Smooth muscle cell of the brain vasculature (primary cell): ENCODE measurements at places on chromosomes 5 and 9.

DNA sequence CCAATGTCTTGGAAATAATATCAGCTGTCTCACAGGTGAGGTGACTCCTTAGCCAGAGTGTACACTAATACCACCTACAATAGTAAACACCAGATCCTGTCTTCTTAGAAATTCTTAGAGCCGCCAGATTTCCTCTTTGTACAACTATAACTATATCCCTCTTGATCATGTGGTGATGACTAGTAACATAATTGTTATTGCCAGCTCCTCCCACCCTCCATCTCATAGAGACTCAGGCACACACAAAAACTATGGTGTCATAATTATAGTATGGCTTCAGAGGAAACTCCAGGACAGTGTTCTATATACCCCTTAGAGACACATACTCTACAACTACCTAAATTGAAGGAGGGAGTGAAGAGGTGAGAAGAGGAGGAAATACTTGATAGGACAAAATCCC lies 33.1 kb downstream of the PGGT1B start:
- DNase-seq = no peak

DNA sequence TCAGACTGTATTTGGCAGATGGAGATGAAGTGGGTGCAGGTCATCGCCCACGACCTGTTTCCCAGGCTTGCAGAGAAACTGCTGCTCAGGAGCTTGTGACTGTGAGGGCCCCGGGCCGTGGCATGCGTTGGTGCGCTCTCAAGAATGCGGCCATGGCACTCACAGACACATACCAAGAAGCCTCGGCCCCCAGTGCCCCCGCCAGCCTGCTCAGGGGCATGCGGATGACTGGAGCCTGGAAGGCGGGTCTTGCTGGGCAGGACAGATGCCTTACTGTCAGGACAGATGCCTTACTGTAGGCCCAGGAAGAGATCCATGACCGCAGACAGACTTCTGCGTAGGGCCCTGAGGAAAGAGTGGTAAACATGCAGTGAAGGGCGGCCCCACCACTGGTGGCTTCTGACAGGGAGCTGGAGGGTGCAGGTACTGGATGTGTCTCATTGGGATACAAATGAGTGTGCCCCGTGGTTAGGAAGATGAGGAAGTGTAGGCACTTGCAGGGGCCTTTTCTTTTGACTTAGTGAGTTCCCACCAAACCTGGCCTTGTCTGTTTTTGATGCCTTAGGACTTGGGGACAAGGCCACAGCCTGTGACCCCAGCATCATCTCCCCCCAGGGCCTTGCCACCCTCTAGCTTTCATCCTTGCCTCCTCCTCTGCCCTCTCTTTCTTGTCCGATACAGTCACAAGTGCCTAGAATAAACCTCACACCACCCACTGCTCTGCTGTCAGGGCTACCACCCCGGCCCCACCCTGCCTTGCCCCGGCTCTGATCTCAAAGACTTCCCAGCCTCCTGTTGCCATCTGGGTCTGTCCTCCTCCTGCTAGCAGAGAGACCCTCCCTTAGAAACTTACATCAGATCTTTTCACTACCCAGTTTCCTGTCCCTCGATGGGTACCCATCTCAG lies 68.8 kb upstream of the ABL1 start:
- DNase-seq = no peak

GRCh38 chr5:126265917-126266316 lies 157.3 kb upstream of the GRAMD2B start:
- DNase-seq = no peak

DNA sequence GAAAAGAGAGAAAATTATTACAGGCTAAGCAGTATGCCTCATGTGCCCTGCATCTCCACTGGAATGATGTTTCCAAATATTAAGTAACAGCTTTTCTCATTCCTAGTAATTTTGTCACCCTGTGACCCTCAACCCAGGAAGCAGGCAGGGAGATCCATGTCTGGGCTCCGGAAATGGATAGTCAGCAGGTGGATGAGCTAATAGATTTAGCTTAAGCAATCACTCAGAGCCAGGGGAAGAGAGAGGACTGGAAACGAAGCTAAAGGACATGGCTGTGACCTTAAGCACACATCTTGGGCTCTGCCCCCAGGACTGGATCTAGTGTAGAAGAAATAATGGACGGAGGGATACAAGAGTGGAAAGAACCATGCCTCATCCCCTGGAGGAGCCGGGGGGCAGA lies 89.5 kb downstream of the ARSB start:
- DNase-seq = no peak

GRCh38 chr5:115414406-115415142 lies 118.1 kb upstream of the CCDC112 start:
- no peak for DNase-seq

DNA sequence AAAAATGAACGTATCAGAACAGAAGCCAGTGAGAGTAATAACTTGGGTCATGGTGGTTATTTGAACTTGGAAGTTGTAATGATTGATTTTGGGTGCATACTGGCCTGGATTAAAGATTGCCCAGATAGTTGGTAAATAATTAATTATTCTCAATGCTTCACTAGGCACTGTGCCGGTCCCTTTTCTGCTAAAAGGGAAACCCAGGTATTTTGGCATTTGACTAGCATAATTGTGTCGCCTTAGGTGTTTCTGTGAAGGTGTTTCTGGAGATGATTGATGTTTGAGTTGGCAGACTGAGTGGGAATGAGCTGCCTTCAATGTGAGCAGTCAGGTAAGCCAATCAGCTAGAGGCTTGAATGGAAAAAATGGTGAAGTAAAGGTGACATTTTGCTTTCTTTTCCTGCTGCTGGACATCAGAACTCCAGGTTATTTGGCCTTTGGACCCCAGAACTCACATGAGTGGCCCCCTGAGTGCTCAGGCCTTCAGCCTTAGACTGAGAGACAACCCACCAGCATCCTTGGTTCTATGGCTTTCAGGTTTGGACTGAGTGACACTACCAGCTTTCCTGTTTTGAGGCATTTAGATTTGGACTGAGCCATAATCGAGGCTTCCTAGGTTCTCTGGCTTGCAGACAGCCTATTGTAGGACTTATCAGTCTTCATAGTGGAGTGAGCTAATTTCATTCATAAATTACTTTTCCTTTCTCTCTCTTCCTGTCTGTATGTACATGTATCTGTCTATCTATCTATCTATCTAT lies 120.7 kb upstream of the PAPPA start:
- DNase-seq = no peak

DNA sequence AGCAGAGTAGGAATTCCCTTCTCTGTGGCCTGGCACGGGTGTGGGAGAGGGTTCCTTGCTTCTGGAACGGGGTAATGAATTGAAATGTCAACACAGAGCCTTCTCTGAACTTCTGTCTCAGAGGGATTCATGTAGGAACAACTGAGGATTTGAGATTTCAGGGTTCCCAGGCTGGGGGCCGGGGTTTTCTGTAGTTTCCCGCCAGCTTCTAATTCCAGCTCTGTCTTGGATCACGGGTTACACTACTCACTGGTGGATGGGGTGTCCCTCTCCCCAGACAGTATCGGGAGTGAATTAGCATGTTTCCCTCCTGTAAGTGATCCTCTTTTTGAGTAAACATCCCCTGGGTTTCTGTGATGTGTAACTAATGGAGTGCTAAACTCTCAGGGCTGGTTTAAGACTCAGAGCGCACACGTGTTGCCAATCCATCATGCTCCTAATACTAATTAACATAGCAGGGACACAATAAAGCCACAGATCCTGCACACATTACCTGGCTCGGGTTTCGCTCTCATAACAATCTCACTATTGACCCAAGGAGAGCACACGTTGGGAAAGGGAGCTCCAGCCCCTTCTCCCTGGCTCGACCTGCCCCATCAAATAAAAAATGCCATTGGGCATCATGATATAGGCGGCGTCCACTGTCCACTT lies 18.1 kb upstream of the DMRT2 start:
- DNase-seq = no peak

DNA sequence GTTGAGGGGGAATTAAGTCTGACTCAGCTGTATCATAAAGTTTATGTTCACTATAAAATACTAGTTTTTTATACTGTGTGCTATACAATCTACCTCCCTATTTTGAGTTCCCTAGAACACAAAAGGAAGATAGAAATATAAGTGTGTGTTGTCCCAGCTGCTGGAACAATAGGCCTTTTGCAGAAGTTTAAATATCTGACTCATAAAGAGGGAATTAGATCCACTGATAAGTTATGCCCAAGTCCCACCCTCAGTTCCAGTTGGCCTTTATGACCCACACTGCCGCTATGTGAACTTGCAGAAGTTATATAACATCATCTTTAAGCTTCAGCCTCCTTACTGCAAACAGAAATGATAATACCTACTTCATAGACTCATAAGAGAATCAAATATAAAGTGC lies 88.5 kb upstream of the DAB2 start:
- no peak for DNase-seq

DNA sequence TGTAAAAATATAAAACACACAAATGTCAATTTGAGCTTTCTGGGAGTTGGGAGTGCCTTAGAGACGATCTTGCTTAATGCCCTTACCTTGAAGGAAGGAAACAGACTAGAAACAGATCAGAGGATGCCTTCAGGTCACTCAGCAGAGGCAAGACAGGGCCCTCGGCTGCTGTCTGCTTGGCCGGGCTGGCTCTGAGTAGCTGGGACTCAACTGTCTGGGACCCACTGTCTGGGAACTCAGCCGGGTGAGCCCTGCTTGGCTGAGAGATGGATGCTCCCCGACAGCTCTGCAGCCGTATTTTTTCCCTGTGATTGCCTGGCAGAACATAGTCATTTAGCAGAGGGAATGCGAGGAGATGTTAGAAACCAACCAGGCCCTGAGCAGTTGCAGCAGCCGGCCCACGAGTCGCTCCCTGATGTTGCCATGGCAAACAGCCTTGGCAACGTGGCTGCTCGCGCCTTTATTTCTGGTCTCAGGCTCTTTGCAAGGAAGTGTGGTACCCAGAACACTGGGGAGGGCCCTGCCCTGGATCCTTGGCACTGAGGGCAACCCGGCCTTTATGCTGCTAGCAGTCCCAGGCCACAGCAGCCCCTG lies 10.9 kb downstream of the PPARGC1B start:
- no peak for DNase-seq

GRCh38 chr9:4497855-4498254 lies 7.6 kb downstream of the SLC1A1 start:
- no peak for DNase-seq

- DNase-seq = no peak
Observed at GRCh38 chr5:68822796-68823195, 271.0 kb upstream of the SLC30A5 start.

- DNase-seq = peak; percentile 4
Observed at GRCh38 chr9:133238272-133238850, 29.3 kb upstream of the OBP2B start.

DNA sequence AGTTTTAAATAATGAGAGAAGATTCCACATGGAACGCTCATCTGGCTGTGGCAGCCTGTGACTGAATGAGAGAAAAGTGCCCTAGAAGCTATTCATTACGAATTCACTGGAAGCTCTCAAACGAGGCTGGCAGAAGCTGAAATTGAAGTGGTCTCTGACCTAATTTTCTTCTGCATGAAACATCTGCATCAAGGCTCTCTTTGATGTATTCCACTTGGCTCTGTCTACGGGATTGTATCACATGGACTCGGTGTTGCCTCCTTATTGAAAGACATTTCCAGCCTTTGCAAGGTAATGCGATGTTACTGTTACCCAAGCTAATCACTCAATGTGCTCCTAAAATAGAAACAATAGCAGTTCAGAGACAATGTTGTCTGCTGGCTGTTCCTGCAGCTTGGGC lies 246.9 kb upstream of the ZNF462 start:
- DNase-seq = no peak

- no peak for DNase-seq
Observed at GRCh38 chr5:53165431-53166182, 56.0 kb upstream of the MOCS2 start.
